ENCODE measurements at places on chromosomes 4 and X. TPM values are rescaled to one million over a fixed set of nuclear protein-coding genes. Genes with fewer than 3 reads are reported as not detected.

The RS1 gene
- not detected for total RNA-seq

DNA sequence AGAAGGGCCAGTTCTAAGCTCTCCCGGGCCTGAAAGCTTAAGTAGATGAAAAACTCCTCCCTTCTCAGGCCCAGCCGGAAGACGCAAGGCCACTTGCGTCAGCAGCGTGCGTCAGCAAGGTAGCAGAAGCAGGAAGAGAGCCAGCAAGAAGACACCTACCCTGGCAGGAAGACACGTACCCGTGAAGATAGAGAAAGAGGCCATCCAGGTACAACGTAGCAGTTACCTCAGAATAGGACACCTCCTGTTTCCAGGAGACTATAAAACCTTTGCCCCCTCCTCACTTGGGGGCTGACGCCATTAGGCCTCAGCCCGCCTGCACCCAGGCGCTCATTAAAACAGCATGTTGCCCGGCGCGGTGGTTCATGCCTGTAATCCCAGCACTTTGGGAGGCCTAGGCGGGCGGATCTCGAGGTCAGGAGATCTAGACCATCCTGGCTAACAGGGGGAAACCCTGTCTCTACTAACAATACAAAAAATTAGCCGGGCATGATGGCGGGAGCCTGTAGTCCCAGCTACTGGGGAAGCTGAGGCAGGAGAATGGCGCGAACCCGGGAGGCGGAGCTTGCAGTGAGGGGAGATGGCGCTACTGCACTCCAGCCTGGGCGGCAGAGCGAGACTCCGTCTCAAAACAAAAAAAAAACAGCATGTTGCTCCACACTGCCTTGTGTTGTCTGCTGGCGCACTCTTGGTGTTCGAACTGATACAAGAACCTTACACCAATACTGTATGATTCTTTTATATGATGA lies 242.7 kb upstream of the NWD2 start:
- no peak for DNase-seq

The MAMLD1 gene
- total RNA-seq, result 0.22 TPM

GRCh38 chr4:41749631-41750039 lies 1.1 kb upstream of the PHOX2B start:
- no peak for DNase-seq

- DNase-seq, result peak; percentile 6
Observed at GRCh38 chr4:175560604-175561003, 251.5 kb downstream of the GPM6A start.

DNA sequence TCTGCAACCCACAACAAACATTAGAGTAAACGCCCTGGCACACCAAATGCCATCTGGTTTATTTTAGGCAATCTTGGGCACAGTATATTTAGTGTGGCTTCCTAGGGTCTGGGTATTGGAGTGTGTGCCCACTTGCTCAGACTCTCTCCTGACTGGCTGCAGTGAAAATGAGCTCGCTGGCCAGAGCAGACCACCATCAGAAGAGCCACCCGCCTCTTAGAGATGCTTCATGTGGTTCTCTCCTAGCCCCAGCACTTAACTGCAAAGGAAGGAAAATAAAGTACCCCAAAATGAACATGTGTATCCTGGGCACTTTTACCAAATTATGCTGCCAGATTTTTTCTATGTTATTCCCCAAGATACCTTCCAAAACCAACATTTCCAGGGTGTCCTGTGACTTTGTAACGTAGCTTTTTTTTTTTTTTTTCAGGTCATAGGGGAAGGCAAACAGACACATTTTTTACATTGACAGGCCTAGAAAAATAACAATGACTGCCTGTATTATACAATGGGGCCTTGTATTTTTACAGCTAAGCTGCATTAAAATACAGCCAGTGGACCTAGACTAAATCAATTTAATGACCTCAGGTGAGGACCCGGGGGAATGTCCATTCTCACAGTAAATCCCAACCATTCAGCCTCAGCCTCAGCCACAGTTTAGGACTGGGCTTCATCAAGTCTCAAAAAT lies 193.7 kb downstream of the RASL11B start:
- no peak for DNase-seq

The PPARGC1A gene
- total RNA-seq, result 9.5 TPM
